ENCODE measurements at places on chromosomes 11 and 22. TPM values are rescaled to one million over a fixed set of nuclear protein-coding genes. Genes with fewer than 3 reads are reported as not detected.
A peak's percentile ranks its signal among the peaks of the same experiment; 100 is the strongest.

DNA sequence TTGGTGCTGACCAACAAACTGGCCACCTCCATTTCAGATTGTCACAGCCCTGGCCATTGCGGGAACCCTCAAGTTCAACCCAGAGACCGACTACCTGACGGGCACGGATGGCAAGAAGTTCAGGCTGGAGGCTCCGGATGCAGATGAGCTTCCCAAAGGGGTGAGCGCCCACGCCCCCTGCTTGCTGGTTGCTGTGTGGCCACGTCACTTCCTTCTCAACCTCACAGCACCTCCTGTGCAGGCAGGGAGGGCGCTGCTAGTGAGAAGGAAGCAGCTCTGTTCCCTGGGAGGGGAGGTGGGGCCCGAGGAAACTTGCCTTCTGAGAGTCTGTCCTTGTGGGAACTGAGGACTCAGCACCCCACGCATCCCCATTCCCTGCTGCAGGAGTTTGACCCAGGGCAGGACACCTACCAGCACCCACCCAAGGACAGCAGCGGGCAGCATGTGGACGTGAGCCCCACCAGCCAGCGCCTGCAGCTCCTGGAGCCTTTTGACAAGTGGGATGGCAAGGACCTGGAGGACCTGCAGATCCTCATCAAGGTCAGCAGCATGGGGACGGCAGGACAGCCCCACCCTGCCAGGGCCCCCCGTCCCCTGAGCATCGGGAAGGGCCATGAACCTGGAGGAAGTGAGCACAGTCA is 19.3 kb downstream of the POLR3H start:
- peaks cover 17% of the 10 kb centered on the region for H3K36me3 ChIP-seq
- no peak for DNase-seq
- no peak overlapping the region for H3K4me3 ChIP-seq

- H3K4me1 ChIP-seq, result peaks cover 7% of the 10 kb centered on the region
- no peak overlapping the region for H3K4me3 ChIP-seq
- H3K36me3 ChIP-seq, result no peaks in the 10 kb centered on the region
Observed at GRCh38 chr22:19666673-19667593, 47.4 kb upstream of the SEPTIN5 start.

DNA sequence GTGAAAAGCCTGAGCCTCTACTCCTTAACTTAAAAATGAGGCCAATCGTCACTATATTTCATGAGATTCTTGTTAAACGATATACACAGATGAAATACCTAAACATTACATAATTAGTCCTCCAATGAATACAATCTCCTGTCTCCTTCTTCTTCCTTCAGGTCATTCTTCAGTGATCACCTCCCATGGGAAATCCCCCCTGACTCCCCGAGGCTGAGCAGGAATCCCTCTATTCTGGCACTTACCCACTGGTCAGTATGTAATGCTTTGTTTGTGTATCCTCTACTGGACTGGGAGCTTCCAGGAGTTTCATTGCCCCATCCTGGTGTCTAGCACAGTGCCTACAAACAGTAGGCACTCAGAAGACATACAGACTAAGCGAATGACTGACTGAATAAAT is 52.3 kb downstream of the RAB38 start:
- H3K27me3 ChIP-seq, result no peaks in the 10 kb centered on the region
- no peaks in the 10 kb centered on the region for H3K4me1 ChIP-seq
- H3K36me3 ChIP-seq, result no peaks in the 10 kb centered on the region
- H3K27ac ChIP-seq, result no peak overlapping the region
- no peak overlapping the region for H3K4me3 ChIP-seq

- H3K4me3 ChIP-seq, result peak overlapping the region; percentile 7
- DNase-seq, result no peak
- H3K4me1 ChIP-seq, result peaks cover 63% of the 10 kb centered on the region
- H3K36me3 ChIP-seq, result peaks cover 37% of the 10 kb centered on the region
Observed at GRCh38 chr11:118623269-118623655, 15.8 kb downstream of the PHLDB1 start.

GRCh38 chr22:38753948-38754750 is 1.6 kb downstream of the SUN2 start:
- peak overlapping the region; percentile 98 for H3K27ac ChIP-seq
- H3K36me3 ChIP-seq, result peaks cover 37% of the 10 kb centered on the region
- H3K27me3 ChIP-seq, result no peaks in the 10 kb centered on the region
- peak overlapping the region; percentile 84 for H3K4me3 ChIP-seq
- H3K4me1 ChIP-seq, result peaks cover 34% of the 10 kb centered on the region

The SYT13 gene
- 3.9 TPM for total RNA-seq

The MS4A6E gene
- not detected for total RNA-seq

The PLAAT3 gene
- 53.5 TPM for total RNA-seq

The MMP7 gene
- not detected for total RNA-seq

The NOX4 gene
- 10.5 TPM for total RNA-seq

The APOBEC3G gene
- total RNA-seq, result 12.5 TPM

The GSTT2 gene
- not detected for total RNA-seq
